Naive thymus-derived CD8-positive, alpha-beta T cell (primary cell): ENCODE measurements at places on chromosomes 5 and 9.

DNA sequence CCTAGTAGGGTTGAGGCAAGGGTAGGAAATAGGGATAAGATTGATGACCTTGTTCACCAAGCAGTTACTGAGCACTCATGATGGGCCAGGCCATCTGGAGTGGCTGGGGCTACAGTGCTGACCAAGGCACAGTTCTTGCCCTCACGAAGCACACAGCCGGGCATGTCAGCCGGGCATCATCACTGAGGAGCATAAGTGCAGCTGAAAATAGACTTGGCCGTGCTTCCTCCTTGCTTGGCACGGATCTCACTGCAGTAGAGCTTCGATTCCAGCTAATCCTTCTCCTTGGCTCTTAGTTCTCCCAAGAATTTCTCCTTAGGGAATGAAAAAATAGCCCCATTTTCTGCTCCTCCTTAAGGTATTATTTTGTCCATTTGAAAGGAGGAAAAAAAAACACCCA lies 116.6 kb downstream of the NMUR2 start:
- no peak for DNase-seq

DNA sequence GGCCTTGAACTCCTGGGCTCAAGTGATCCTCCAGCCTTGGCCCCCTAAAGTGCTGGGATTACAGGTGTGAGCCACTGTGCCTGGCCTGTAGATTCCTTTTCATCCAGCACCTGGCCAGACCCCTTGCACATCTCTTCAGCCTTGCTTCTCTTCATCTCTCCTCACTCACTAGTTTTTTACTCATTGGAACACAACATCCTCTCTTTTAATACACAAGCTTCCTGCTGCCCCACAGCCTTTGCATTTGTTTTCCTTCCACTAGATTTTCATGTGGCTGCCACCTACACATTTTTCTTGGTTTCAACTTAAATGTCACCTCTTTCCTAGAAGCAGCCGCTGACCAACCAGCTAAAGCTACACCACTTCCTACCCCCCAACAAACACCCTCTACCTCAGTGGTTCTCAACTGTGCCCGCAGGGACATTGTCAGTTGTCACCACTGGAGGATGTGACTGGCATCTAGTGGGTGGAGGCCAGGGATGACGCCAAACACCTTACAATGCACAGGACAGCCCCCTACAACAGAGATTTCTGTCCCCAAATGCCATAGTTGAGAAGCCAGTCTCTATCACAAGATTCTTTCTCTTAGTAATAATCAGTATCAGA lies 33.7 kb downstream of the HAVCR1 start:
- DNase-seq = peak; percentile 86

DNA sequence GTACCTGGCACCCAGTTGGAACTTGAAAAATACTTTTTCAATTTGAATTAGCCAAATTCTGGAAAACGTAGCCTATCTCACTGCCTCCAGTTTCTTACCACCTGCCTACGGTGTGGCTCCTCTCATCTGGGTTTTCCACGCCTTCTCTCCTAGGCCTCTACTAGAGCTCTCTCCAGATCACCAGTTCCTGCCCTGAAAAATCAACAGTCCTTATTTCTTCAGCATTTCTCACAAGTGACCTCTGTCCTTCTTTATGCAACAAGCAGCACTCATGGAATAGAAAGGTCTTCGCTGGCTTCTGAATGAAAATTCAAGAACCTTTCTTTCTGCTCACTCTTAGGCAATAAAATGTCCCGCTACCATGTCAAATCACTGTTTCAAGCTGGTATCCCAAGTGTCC lies 64.8 kb downstream of the PIP5K1B start:
- DNase-seq = no peak

GRCh38 chr5:134911285-134912206 lies 6.6 kb downstream of the PCBD2 start:
- DNase-seq = no peak
